ENCODE measurements at places on chromosomes 2 and 18.
A peak's percentile ranks its signal among the peaks of the same experiment; 100 is the strongest.

- DNase-seq, result no peak
These were observed 264.5 kb downstream of the SOCS6 start for GRCh38 chr18:70553245-70553935.

DNA sequence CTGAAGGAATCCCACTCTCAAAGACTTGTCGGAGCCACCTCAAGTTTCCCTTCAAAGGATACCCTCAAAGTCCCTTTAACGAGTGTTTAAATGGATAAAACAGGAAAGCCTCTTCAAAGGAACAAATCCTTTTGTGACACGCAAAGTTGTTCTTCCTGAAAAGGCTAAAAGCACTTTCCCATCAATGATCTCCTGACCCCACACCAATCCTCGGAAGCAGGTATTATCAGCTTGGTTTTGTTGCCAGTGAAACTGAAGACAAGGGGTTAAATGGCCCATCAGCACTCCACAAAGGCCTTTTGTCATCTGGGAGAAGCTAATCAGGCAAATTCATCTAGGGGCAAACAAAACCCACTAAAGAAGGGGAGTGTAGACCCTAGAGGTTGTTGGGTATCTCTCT, 418.0 kb upstream of the ID2 start:
- no peak for DNase-seq

DNA sequence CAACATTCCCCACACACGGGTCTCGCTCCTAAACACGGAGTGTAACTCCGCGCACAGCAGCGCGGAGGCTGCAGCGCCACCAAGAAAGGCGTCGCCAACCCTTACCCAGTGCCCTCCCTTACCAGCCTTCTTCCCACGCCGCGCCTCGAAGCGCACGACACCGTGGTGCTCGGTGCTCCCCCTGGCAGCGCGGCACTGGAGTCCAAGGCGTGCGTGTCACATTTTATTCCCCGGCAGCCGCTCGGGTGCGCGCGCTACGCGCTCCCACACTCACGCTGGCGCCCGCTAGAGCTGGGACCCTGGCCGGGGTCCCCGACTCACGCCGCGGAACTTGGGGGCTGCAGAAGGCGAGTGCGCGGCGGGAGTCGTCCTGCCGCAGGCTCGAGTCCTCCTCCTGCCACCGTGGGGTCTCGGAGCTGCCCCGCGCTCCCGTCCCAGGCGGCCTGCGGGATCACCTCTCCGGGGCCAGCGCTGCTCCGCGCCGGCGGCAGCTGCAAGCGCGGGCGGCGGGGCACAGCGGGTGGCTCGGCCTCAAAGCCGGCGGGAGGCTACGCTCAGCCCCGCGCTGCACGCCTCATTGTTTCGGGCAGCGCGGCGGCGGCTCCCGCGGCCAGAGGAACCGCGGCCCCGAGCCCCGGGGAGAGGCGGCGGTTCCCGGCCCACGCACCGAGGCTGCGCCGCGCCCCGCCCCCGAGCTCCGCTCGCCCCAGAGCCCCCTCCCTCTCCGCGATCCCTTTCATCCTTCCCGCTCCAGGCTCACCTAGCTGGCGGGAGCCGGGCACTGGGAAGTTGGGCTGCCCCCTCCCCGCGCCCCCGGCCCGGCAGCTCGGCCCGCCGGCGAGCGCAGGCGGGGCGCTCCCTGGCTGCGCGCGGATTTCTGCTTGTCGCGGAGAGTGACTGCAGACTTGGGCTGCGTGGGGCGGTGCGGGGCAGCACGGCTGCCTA, at the start of gene ST6GAL2:
Gene ST6GAL2, minus strand, starts transcription at position 197 of the 945 bp plus-strand sequence. CDS start 42,190 bp downstream, outside the sequence.
- peak; percentile 73 for DNase-seq

GRCh38 chr18:79784965-79785770, 12.6 kb upstream of the KCNG2 start:
- no peak for DNase-seq

DNA sequence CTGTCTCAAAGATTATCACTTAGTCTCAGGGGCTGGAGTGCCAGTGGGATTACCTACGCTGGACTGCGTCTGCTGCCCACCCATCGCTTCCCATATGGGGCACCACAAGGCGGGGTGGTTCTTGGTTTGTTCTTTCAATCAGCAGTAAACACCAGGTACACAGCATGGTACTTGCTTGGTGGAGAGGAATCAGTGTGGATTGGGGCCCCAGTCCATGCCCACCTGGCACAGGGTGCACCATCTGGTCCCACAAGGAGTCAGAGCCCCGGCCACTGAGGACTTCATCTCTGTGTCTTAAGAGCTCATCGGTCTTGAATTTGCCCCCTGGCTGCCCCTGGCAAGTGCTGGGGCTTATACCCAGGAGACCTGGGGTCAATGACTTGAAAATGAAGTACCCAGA, 96.2 kb downstream of the GLI2 start:
- no peak for DNase-seq

DNA sequence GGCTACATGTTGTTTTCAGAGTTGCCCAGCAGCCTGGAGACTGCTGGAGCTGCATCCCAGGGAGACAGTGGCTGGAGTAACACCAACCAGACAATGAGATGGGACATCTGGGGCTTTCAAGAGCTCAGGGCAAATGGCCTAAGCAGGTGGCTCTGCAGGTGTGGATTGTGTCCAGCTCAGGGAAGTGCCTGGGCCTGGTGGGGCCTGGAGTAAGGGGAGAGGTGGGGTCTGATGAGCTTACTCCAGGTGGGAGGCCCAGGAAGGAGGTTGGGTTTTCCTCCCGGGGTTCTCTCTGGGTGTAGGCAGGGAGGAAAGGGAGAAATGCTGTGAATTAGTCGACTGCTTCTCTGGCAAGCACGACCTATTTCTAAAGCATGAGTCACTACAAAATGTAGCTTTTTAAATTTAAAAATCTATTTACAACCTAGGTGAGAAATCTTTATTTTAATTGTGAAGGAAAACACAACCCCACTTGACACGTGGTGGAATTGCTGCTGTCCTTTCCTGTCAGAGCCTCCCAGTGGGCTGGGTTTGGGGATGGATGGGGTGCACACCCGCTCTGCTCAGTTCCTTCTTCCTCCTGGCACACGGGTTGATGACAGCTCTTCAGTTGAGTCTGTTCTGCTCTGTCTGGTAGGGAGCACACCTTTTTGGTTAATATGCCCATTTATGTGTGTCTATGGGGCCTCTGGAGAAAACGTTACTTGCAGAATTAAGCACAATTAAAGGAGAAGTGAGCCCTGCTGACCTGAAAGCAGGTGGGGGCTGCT, 81.6 kb downstream of the SH3RF3 start:
- DNase-seq, result no peak

- DNase-seq, result no peak
These were observed 89.4 kb upstream of the TAF1B start for GRCh38 chr2:9753665-9754531.

- DNase-seq, result no peak
These were observed 180.7 kb downstream of the PLCL1 start for GRCh38 chr2:197985029-197985638.

- DNase-seq, result no peak
These were observed 218.2 kb downstream of the RAD51AP2 start for GRCh38 chr2:17299891-17300540.

- no peak for DNase-seq
These were observed 18.2 kb downstream of the SNORC start for GRCh38 chr2:232888099-232888836.

- DNase-seq, result no peak
These were observed 4.3 kb upstream of the EFHD1 start for GRCh38 chr2:232629129-232629475.

DNA sequence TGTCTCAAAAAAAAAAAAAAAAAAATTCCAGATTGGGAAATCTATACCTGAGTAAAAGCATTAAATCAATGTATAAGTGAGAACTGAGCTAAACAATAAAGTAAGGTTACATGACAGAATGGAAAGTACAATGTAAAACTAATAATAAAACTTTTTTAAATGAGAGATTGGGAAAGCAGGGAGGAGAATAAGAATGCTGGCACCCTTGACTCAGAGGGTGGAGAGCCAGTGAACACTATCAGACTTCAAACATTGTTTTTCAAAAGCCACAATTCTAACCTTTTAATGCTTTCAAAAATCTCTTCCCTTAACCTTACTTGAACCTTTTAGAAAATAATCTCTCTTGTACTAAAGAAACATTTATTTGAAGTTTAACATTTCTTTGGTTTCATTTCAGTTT, 63.5 kb downstream of the TBC1D8 start:
- no peak for DNase-seq

DNA sequence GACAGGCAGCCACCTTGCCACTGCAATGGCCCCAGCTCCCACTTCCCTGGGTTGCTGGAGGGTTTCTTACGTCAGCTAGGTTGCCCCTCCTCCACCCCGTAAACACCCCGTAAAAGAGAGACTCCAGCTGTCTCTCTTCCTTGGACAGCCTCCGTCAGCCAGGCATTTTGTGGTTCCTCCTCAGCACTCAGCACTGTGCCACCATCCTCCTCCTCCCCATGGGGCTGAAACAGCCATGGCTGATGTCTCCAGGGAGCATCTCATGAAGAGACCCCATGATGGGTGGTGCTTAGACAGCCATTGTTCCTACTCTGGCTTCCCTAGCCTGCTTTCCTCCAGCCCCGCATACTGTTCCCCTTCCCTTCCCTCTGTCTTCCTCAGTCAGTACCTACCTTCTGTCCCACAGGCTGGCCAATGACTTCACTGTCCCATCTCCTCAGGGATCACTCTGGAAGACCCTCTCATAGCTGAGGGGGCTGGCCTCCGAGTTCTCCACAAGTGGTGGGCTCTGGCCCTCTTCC, 143.3 kb upstream of the SIX3 start:
- no peak for DNase-seq

GRCh38 chr2:33498291-33498956, 22.0 kb downstream of the RASGRP3 start:
- no peak for DNase-seq

GRCh38 chr2:217588266-217588665, 414.5 kb downstream of the TNS1 start:
- no peak for DNase-seq

DNA sequence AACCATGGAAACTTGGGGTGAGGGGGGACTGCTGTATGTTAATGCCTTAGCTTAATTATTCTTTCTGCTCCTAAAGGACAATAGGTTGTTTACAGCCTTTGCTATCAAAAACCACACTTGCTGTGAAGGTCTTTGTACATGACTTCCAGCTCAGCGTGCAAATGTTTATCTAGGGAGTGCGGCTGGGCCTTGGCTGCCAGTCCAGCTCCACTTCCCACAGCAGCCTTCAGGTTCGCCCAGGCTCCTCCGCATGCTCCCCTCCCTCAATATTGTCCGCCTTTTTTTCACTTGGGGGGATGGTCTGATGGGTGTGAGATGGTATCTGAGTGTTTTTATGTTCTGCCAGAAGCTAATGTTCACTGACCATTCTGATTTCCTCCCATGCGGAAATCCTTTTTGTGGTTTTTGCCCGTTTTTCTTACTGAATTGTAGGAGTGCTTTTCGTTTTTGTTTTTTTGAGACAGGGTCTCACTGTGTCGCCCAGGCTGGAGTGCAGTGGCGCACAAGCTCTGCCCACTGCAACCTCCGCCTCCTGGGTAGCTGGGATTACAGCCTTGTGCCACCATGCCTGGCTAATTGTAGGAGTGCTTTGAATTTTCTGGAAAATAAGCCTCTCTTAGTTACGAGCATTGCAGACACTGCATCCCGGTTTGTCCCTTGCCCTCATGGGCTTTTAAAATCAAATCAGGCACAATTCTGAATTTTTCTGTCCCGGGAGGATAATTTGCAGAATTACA, 28.8 kb downstream of the SH3BP4 start:
- no peak for DNase-seq

DNA sequence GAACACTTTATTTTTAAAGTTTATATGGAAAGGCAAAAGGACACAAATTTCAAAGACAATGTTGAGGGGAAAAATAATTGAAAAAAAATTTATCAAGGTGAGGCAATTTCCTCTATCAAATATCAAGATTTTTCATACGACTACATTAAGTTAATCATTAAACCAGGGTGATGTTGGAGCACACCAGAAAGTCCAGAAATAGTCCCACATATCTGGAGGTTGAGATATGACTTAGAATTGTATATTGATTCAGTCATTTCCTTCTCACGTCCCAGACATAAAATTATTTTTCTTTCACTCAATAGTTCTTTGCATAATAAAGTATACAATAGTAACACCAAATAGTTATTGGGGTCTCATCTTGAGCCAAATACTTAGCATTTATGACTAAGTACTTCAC, 605.1 kb downstream of the NUP35 start:
- DNase-seq, result no peak

- DNase-seq, result no peak
These were observed 20.4 kb downstream of the CHMP3 start for GRCh38 chr2:86542814-86543213.

DNA sequence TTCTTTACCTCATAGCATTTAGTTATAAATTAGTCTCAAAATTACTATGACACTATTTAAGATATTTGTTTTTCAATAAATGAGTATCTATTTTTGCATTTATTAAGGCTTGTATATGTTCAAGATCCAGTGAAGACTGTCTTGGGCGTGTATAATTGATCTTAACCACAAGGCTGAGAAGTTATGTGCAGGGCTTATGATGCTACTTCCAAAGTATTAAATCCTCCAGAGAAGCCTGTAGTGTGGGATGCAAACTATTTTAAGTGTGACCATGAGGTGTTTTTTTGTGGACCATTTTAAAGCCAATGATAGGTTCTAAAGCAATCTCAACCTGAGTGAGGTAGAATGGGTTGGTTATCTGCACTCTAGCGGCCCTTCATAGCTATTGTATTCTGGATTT, 219.9 kb downstream of the ZNF407 start:
- no peak for DNase-seq

DNA sequence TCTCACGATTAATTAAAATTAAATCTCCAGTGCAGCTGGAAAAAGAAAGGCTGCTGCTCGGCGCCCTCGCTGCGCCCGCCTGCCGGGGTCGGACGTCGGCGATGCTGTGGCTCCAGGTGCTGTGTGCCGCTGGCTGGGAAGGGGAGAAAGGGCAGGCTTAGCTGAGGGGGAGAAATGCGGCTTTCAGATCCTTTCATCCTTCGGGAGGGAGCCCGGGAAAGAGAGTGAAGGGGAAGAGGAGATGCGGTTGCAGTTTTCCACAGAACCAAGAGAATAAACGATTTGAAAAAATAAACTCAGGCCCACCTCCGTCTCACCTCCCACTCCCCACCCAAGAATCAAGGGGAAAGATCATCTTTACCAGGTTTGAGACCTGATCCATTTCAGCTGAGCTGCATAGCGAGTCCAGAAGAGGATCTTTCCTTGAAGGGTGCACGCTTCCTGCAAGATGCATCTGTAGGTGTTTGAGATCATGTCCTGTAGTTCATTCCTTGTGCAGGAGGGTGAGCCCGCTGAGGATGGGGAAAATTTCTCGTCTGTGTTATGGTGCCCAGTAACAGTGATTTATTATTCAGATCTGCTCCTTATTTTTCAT, 495 bp downstream of the TMEM169 start:
- peak; percentile 33 for DNase-seq

DNA sequence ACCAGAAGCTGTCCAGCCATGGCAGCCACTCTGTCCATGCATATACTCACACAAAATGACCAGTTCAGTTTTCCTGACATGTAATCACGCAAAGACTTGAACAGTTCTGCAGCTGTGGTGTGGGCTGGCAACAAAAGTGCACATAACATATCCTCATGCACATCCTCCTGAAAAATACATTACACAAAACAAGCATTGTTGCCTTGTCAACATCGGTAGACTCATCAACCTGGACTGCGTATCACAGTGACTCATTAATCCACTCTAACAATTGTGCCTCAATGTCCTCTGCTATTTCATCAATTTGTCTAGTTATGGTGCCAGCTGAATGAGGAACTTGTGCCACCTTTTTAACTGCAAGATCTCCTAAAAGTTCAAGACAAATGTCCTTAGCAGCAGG, 19.5 kb downstream of the RBKS start:
- DNase-seq, result no peak

- no peak for DNase-seq
These were observed 160.9 kb upstream of the COL3A1 start for GRCh38 chr2:188813315-188813714.

GRCh38 chr2:104787298-104788065, 66.4 kb upstream of the POU3F3 start:
- no peak for DNase-seq
